ENCODE measurements at places on chromosomes 6 and 20. TPM values are rescaled to one million over a fixed set of nuclear protein-coding genes. Genes with fewer than 3 reads are reported as not detected.

GRCh38 chr6:38755874-38756273 lies 40.8 kb downstream of the DNAH8 start:
- peak; percentile 16 for DNase-seq

DNA sequence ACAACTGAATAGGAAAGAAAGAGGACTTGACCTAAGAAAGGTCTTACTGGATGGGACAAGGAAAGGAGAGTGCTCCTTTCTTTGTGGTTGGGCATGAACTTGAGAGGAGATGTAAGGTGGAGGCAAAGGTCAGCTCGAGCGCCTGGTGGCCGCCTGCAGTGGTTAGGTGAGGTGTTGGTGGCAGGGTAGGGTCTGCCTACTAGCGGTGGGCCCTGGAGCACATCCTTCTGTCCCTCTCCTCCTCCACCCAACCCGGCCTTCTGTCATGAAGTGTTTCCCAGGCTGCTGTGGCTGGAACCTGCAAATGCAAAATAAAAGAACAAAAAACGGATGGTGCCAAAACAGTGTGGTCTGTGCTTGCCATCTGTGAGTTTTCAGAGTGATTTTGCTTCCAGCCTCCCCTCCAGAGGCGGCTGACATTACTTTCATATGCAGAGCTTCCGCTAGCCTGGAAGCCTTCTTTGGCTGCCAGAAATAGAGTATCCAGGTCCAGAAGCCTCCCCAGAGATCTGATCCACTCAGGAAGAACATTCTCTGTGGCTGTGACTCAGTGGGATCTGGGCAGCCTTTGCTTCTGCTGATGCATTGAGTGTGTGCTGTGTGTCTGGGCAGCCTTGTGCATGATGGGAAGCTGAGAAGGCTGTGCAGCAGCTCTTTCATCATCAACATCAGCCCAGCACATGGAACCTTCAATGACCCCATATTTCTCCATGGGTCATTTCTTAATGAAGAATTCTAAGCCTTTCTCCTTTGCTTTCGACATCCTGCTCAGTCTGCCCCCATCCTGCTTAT lies 79.8 kb upstream of the FAM184A start:
- no peak for DNase-seq

- DNase-seq = peak; percentile 42
These were observed 24.6 kb upstream of the HTR1B start for GRCh38 chr6:77487808-77488425.

- DNase-seq = no peak
These were observed 38.5 kb upstream of the VSX1 start for GRCh38 chr20:25120457-25120856.

DNA sequence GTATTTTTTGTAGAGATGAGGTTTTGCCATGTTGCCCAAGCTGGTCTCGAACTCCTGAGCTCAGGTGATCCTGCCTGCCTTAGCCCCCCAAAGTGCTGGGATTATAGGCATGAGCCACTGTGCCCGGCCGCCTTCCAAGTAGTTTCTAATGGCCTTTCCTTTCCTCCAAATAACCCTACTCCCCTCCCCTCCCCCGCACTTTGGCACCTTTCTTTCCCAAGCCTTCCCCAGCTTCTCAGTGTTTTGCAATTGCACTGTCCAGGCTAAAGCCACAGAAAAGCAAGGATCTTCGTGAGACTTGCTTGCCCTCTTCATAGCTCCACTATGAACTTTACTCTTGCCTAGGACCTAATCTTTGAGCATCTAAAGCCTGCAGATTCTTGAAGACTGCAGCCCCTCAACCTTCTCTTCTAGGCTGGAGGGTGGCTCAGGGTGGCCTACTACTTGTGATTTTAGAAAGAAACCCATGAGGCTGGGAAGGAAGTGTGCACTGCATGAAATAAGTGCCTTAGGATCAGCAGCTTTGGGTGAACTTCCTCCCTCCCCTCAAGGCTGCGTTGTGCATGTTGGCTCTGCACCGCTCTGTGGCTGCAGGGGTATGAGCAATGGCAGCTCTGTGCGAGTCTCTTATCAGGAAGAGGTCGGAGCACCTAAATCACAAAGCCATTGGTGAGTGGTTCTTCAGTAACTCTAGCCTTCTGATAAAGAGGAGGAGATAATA lies 152.4 kb upstream of the SNX9 start:
- no peak for DNase-seq

DNA sequence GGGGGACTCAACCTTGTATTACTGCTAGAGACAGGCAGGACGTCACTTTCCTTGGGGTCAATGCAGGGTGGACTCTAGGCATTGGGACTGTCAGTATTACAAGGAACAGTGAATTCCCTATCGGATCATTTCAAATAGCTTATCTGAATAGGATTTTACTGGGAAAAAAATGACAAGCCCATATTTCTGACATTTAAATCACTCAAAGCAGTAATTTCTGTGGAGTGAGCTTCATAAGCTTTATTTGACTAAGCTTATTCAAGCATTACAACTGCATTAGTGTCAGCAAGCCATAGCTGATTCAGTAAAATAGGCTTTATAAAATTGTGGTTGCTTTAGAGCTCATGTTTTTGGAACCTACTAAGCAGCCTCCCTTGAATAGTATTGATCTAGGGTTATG lies 44.3 kb downstream of the TRDN start:
- DNase-seq = no peak

DNA sequence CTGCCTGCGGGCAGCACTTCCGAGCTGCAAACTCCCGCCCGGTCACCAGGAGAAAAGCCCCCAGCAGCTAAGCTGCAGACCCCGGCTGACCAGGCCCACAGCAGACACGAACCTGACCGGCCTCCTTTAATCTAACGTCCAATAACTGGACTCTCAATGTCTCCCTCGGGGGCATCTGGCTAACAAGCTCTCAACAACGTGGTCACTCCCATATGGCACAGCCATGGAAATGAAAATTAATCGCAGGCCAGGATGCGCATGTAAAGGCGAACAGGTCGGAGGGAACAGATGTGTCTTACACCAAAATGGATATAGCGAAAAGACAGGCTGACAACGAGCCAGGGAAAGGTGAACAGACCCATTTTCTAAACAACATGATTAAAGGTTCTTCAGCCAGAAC lies 44.4 kb upstream of the SMOC2 start:
- DNase-seq = no peak

DNA sequence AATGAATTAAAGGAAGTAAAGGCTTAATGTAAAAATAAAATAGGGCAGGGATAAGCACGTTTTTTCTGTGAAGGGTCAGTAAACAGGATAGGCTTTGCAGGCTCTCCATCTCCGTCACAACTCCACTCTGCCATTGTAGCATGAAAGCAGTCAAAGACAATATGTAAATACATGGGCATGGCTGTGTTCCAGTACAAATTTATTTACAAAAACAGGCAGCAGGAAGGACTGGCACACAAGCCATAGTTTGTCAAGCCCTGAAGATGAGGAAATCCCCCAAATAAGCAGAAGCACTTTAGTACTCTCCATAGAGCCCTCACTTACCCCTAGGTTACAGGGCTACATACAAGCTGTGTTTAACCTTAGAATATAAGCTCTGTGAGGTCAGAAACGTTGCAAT lies 8.9 kb upstream of the FBXO9 start:
- no peak for DNase-seq

DNA sequence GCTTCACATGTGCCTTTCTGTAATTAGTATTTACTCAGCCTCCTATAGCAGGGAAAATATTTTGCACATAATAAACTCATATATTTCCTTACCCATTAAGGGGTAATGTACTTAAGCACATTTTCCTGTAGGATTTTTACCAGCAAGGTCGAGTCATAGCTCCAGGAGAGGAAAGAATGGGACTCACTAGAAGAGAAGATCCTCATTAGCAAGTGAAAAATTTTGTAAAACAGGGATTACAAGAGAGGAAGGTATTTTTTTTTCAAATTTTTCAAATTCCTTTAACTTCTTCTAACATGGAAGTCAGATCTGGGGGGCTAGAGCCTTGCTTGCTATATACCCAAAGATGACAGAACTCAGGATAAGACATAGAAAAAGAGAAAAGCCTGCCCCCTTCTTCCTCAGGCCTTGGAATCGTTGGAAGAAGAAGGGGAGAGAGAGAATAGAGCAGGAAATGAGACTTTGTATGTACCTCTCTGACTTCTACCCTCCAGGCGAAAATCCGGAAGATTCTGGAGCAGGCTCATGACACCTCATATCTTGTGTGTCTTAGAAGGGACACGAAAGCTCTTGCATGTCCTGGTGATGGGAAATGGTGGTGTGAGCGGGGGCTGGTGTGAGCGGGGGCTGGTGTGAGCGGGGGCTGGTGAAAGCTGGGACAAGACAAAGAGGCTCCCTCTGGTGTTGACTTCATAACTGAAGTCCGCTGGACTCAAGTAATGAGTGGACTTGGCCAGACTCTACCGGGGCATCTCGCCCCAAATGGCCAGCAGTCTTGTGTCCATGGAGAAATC lies 256.9 kb upstream of the PLCB4 start:
- DNase-seq = no peak

DNA sequence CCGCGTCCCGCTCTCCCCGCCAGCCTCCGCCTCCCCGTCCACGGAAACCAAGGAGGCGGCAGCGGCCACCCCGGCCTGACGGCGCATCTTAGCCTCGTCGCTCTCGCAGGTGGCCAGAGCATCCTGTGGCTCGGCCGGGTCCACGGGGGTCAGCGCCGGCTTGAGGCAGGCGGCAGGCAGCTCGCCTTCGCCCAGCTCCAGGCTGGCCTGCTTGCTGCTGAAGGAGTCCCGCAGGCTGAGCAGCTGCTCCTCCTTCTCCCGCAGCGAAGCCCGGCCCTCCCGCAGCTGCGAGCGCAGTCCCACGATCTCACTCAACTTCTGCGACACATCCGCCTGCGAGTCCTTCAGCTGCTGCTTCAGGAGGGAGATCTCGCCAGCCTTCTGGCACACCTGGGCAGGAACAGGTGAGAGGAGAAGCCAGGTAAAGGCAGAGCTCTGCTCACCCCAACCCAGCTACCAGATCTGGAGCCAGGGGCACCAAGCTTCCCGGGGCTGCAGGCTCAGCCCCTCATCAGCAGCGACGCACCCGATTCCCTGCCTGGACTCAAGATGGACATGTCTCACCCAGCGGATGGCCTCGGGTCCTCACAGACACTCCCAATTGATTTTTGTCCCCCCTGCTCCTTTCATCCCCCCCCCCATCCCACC lies 5.2 kb upstream of the FASTKD5 start:
- DNase-seq = peak; percentile 2

DNA sequence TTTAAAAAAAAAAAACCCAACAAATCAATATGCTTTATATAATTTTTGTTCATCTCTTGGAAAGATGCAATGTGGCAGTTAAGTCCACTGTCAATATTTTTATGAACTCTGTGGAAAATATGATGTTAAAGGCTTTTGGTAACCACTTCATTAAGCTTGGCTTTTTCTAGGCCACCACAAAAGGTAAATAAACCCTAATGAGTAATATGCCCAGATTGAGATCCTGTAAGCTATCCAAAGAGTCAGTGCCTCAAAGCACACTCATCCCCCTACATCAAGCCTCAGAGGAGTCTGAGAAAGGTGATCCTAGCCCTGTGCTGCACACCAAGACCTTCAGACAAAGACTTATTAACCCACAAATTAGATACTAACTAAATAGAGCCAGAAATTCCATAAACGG lies 121.1 kb downstream of the CDC5L start:
- DNase-seq = no peak

- no peak for DNase-seq
These were observed 567.7 kb downstream of the TFAP2B start for GRCh38 chr6:51386347-51386836.

DNA sequence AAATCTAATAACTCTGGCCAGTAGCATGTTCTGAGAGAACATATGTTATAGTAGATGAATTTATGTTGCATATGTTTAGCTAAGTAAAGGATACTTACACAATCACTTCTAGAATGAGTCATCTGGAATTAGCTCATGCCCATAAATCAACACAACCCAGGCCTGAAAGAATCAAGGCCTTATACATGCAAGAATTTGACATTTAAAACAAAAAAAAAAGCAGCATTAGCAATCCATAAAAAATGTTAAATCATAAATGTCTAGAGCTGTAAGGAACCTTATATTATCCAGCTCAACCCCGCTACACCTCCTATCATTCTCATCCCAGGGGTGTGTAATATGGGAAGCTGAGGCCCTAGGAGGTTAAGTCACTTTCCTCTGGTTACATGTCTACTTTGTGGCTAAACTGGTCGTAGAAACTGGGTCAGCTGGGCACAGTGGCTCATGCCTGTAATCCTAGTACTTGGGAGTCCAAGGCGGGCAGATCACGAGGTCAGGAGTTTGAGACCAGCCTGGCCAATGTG lies 105.2 kb upstream of the CARMIL1 start:
- no peak for DNase-seq

GRCh38 chr6:13488015-13488895 lies 855 bp upstream of the GFOD1 start:
- DNase-seq = peak; percentile 47

GRCh38 chr6:166650824-166651807 lies 24.1 kb upstream of the RPS6KA2 start:
- no peak for DNase-seq

GRCh38 chr6:16471222-16471909 lies 233.0 kb downstream of the GMPR start:
- DNase-seq = no peak

DNA sequence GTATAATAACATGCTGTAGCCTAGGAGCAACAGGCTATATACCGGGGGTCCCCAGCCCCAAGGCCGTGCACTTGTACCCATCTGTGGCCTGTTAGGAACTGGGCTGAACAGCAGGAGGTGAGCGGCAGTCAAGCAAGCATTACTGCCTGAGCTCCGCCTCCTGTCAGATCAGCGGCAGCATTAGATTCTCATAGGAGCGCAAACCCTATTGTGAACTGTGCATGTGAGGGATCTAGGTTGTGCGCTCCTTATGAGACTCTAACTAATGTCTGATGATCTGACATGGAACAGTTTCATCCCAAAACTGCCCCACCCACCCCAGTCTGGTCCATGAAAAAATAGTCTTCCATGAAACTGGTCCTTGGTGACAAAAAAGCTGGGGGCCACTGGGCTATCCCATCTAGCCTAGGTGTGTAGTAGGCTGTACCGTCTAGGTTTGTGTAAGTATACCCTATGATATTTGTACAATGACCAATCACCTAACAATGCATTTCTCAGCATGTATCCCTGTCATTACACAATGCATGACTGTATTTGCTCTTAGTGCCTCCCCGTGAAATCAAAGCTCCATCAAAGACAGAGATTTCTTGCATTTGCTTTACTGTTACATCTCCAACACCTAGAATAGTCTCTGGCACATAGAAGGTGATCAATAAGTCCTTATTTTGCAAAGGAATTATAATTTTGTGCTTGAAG lies 30.8 kb downstream of the NHSL1 start:
- peak; percentile 33 for DNase-seq

GRCh38 chr6:115592025-115592424 lies 468.7 kb downstream of the FRK start:
- DNase-seq = no peak

- no peak for DNase-seq
These were observed 349.2 kb downstream of the UTRN start for GRCh38 chr6:144634371-144634770.

NOP56 gene
- total RNA-seq = 42.4 TPM

PNLDC1 gene
- total RNA-seq = not detected

BPIFA1 gene
- not detected for total RNA-seq

BFSP1 gene
- total RNA-seq = not detected

WFDC2 gene
- 2.2 TPM for total RNA-seq

SUMO4 gene
- total RNA-seq = 1.2 TPM

GSTA2 gene
- total RNA-seq = not detected

ZC2HC1B gene
- total RNA-seq = 1.8 TPM
